ENCODE measurements at places on chromosomes 5 and 9. TPM values are rescaled to one million over a fixed set of nuclear protein-coding genes. Genes with fewer than 3 reads are reported as not detected.

GRCh38 chr9:106077731-106078130 lies 383.4 kb downstream of the TMEM38B start:
- no peaks in the 10 kb centered on the region for H3K27me3 ChIP-seq
- DNase-seq, result no peak
- H3K36me3 ChIP-seq, result no peaks in the 10 kb centered on the region
- no peaks in the 10 kb centered on the region for H3K4me1 ChIP-seq

GRCh38 chr5:55923177-55923771 lies 71.5 kb downstream of the IL6ST start:
- H3K4me1 ChIP-seq, result no peaks in the 10 kb centered on the region
- H3K4me3 ChIP-seq, result peak overlapping the region; percentile 37
- H3K36me3 ChIP-seq, result no peaks in the 10 kb centered on the region
- no peaks in the 10 kb centered on the region for H3K27me3 ChIP-seq

DNA sequence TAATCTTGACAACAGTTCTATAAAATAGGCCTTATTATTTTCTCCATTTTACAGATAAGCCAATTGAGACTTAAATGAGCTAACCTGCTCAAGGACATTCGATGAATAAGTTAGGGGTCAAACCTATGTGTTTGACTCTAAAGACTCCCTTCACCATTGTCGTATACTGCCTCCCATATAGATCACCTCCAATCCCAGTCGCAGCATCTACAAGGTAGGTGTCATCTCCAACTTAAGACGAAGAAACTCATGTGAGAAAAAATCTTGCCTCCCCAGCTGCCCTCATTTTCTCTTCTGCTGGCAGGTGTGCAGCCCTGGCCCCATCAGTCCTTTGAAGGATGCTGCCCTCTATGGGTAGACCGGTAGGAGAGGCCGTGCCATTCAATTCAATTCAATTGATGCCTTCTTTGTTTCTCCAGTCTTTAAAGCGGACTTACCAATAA lies 75.2 kb upstream of the SMARCA2 start:
- no peaks in the 10 kb centered on the region for H3K27me3 ChIP-seq
- no peak overlapping the region for H3K4me3 ChIP-seq
- DNase-seq, result no peak
- no peaks in the 10 kb centered on the region for H3K4me1 ChIP-seq

HMMR gene
- total RNA-seq, result 0.43 TPM

COL15A1 gene
- total RNA-seq, result 22.4 TPM

Measured in right atrium auricular region (tissue), 2 donors.